Karpas-422 (cell line): ENCODE measurements at places on chromosomes 13 and 19. TPM values are rescaled to one million over a fixed set of nuclear protein-coding genes. Genes with fewer than 3 reads are reported as not detected.

DNA sequence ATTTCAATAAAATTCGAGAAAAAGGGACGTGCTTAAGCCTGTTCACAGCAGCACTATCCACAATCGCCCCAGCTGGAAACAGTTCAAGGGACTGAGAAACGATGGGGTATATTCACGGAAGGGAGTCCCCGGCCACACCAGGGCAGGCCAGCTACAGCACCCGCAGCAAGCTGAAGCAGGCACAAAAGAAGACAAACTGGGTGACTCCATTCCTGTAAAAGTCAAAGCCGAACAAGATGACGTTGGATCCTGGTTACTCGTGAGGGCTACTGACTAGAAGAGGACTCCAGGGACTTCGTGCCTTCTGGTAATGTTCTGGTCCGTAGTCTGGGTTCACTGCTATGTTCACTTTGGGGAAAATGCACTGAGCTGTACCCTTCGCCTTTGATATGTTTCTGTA, 57.6 kb downstream of the COL4A1 start:
- H3K36me3 ChIP-seq: no peaks in the 10 kb centered on the region
- H3K27ac ChIP-seq: no peak overlapping the region
- H3K4me3 ChIP-seq: no peak overlapping the region
- no peak for DNase-seq
- H3K4me1 ChIP-seq: no peaks in the 10 kb centered on the region

DNA sequence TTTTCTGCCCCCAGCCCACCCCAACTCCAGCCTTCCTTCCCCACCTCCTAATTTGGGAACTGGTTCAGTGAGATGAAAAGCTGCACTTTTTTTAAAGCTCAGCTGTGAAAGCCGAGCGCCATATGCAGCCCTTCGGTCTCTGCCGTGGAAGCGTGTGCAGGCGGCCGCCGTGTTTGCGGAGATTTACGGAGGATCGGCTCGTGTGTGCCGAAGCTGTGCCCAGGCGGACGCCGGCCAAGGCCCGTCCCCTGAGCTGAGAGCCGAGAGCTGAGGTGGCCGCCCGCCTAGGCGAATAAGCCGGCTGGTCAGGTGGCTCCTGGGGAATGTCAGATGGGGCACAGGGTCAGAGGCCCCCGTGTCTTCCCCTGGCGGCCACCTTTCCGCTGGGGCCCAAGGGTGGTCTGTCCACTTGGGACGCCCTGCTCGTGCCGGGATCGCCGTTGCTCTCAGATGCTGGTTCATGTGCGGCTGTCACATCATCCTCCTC, 78.7 kb downstream of the ZNF536 start:
- DNase-seq: no peak
- H3K36me3 ChIP-seq: no peaks in the 10 kb centered on the region
- H3K4me1 ChIP-seq: peaks cover 14% of the 10 kb centered on the region
- H3K27me3 ChIP-seq: 0 out of 2 replicates have a peak, but pooled peaks cover 3% of the 10 kb centered on the region

GRCh38 chr19:32540621-32541020, 40.4 kb upstream of the PDCD5 start:
- DNase-seq: no peak
- H3K27me3 ChIP-seq: no peaks in the 10 kb centered on the region
- no peak overlapping the region for H3K4me3 ChIP-seq
- no peak overlapping the region for H3K27ac ChIP-seq
- H3K36me3 ChIP-seq: no peaks in the 10 kb centered on the region

- H3K27me3 ChIP-seq: no peaks in the 10 kb centered on the region
- H3K27ac ChIP-seq: no peak overlapping the region
- DNase-seq: no peak
- H3K36me3 ChIP-seq: no peaks in the 10 kb centered on the region
Measured at GRCh38 chr13:28129911-28130693, 8.2 kb upstream of the PAN3 start.

- H3K36me3 ChIP-seq: no peaks in the 10 kb centered on the region
- no peak overlapping the region for H3K27ac ChIP-seq
- H3K4me3 ChIP-seq: no peak overlapping the region
- H3K27me3 ChIP-seq: no peaks in the 10 kb centered on the region
- H3K4me1 ChIP-seq: no peaks in the 10 kb centered on the region
Measured at GRCh38 chr19:31312009-31312676, 37.1 kb downstream of the TSHZ3 start.

GRCh38 chr19:49669516-49669915, 3.8 kb downstream of the BCL2L12 start:
- H3K4me1 ChIP-seq: peaks cover 43% of the 10 kb centered on the region
- H3K27ac ChIP-seq: no peak overlapping the region
- H3K27me3 ChIP-seq: no peaks in the 10 kb centered on the region
- no peak for DNase-seq

DNA sequence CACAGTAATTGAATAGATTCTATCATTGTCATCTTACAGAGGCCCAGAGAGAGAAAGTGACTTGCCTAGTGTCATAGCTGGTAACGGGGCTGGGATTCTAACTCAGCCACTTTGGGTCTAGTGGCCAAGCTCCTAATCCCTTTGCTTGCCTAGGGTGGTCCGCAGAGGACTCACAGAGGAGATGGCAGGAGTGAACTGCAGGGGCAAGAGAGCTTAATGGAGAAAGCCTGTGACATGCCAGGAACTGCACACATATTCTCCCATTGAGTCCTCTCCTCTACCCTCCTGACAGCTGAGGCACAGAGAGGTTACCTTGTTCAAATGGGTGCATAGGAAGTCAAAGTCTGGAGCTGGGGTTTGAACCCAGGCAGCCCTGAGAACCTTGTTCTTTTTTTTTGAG, 2.7 kb downstream of the LSR start:
- no peak overlapping the region for H3K4me3 ChIP-seq
- no peaks in the 10 kb centered on the region; the same call in 1 of the 2 replicates for H3K4me1 ChIP-seq
- no peak for DNase-seq

DNA sequence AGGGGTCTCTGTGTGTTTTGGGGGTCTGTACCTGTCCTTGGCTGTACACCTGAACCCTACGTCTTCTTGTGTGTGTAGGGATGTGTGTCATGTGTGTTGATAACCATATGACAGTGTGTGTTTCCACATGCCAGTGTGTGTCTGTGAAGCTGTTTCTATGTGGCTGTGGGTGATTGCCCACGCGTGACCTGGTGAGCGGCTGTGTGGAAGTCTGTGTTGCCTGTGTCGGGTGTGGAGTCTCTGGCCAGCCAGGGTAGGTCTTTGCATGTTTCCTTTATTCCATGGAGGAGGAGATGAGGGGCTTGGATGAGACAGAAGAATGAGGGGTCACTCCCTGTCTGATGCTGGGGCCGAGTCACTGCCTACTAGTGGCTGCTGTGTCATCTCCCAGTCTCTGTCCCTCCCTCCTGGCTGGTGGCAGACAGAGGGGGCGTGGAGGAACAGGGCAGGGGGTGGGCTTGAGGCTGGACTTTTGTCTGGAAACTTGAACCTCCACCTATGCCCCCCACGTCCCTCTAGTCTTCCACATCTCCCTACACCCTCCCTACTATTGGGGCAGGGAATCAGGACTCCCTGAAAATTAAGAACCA, 2.8 kb upstream of the FOSB start:
- peaks cover 25% of the 10 kb centered on the region for H3K4me1 ChIP-seq
- no peak overlapping the region for H3K4me3 ChIP-seq
- H3K27ac ChIP-seq: no peak overlapping the region
- no peaks in the 10 kb centered on the region for H3K27me3 ChIP-seq
- no peak for DNase-seq

DNA sequence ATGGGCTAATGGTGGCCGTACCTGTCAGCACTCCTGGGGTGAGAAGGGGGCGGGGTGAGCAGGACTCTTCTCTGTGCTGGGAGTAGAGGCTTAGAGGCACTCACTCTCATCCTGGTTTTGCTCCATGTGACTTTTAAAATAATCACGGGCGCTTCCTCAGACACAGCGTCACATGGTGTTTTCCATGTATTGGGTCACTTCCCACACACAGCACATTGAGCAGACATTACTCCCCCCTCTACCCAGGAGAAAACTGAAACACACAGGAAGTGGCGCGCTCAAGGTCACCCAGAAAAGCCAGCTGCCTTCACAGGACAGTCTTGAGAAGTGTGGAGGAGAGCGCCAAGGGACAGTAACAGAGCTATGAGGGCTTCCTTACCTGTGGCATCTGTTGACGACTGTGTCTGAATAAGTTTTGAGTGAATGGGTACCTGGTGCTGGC, 23.2 kb downstream of the SPATA13 start:
- no peaks in the 10 kb centered on the region for H3K4me1 ChIP-seq
- no peak for DNase-seq
- H3K36me3 ChIP-seq: no peaks in the 10 kb centered on the region
- H3K27ac ChIP-seq: no peak overlapping the region
- no peak overlapping the region for H3K4me3 ChIP-seq

- no peak for DNase-seq
- no peak overlapping the region for H3K4me3 ChIP-seq
- no peaks in the 10 kb centered on the region for H3K4me1 ChIP-seq
Measured at GRCh38 chr19:31995546-31995945, 349.9 kb upstream of the ZNF507 start.

DNA sequence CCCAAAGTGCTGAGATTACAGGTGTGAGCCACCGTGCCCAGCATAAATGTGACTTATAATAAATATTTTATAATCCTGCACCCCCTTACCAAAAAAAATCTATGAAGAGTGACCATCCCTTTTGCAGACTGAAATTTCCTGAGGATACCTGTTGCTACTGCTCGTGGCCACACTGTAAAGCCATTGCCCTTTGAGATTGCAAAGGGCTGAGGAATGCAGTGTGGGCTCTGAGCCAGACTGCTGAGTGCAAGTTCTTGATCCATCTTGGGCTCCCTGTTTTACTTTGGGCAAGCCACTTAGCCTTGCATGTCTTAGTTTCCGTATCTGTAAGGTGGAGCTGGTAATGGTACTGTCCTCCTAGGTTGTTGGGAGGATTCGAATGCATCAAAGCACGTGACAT, 23.4 kb downstream of the SIPA1L3 start:
- H3K4me1 ChIP-seq: peaks cover 43% of the 10 kb centered on the region
- DNase-seq: no peak
- peak overlapping the region; percentile 99 for H3K27ac ChIP-seq
- H3K27me3 ChIP-seq: no peaks in the 10 kb centered on the region
- peaks cover 53% of the 10 kb centered on the region for H3K36me3 ChIP-seq

DNA sequence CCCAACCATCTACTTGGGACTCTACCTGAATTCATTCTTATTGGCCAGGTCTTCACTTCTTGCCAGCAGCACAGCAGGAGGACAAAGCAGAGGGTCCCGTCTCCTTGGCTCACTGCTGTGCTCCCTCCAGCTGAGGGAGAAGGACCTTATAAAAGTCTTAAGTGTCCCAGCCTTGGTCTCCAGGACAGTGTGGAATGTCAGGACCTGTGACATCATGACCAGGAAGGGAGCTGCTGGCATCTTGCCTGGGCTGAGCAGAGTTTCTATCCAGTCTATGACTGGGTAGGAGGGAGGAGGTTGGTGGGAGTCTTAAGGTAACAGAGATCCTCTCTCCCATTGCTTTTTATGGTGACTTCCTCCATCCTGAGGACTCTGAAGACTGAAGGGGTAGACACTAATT, 56.6 kb upstream of the ANKRD10 start:
- DNase-seq: no peak
- no peaks in the 10 kb centered on the region for H3K36me3 ChIP-seq
- H3K4me3 ChIP-seq: no peak overlapping the region

DNA sequence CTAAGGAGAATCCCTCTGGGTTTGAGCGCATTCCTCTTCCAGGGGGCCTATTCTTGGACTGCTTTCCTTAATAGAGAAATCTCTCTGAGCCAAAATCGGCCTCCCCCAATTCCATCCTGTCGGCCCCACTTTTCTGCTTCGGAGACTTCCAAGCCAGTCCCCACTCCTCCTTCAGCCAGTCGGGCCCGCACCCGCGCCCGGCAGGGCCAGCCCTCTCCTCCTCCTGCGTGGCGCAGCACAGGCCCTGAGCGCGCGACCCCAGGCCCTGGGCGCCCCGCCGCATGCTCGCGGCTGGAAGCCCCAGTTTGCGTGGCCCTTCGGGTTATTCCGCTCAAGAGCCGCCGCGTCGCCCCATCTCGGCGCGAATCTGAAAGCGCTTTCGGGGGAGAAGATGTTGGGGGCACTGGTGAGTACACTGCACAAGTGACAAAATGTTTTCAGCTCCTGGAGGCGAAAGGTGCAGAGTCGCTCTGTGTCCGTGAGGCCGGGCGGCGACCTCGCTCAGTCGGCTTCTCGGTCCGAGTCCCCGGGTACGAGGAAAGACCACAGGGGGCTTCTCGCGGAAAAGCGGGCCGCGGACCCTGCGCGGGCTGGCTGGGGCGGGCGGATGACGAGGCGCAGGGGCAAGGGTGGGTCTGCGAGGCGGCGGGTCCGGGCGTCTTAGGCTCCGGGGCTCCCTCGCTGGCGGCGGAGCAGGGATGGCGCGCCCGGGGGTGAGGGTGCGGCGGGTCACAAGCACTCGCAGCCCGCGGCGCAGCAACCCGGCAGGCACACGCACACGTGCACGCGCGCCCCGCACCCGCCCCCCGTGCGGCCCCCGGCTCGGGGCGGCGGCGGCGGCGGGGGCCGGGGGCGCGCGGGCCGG, at the start of gene IL17D:
TSS of gene IL17D (plus strand) at position 785 of the 865 bp plus-strand sequence. CDS start 303 bp downstream, outside the sequence.
- H3K27me3 ChIP-seq: no peaks in the 10 kb centered on the region
- peak; percentile 73 for DNase-seq

GRCh38 chr13:101398191-101398590, 18.1 kb downstream of the NALCN start:
- H3K27ac ChIP-seq: no peak overlapping the region
- H3K27me3 ChIP-seq: no peaks in the 10 kb centered on the region
- H3K36me3 ChIP-seq: no peaks in the 10 kb centered on the region
- no peak overlapping the region for H3K4me3 ChIP-seq
- no peak for DNase-seq

DNA sequence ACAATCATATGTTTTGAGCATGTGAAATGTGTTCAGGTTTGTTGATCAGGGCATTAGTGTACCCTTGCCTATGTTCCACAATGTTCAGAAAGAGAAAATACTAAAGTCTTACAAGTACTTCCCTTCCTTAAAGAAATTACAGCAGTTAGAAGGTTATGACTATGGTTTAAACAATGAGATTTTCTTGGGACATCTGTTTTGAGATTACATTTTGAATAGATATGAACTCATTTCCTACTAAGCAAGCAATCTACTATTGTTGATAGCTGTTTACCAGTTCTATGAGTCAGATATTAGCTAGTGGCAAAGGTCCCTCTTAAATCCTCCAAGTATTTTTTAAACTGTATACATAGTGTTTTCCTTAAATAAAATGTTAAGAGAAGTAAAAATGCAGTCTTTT, 241.3 kb downstream of the DACH1 start:
- DNase-seq: no peak
- H3K27me3 ChIP-seq: no peaks in the 10 kb centered on the region

DNA sequence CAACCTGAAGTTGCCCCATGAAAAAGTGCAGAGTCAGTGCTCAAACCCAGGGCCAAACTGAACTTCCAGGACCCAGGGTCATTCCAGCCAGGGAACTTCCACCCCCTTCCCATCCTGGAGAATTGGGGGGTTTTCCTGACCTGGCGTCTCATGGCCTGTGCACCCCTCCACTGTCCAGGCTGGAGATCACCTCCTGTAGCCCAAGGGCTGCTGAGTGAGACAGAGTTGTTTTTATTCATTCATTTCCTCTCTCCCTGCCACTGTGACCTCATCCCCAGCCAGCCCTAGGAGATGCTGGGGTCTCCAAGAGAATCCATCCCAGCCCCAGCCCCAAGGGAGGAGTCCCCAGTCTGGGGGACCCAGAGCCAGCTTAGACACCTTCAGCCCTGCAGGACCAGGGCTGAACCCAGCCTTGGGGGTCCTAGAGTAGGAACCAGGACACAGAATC, 4.2 kb downstream of the FCHO1 start:
- peaks cover 73% of the 10 kb centered on the region for H3K4me1 ChIP-seq
- no peak overlapping the region for H3K4me3 ChIP-seq
- H3K36me3 ChIP-seq: peaks cover 7% of the 10 kb centered on the region; the same call in 1 of the 2 replicates
- peak overlapping the region; percentile 83 for H3K27ac ChIP-seq
- no peaks in the 10 kb centered on the region for H3K27me3 ChIP-seq
- DNase-seq: no peak

ARHGEF1 gene
- total RNA-seq: 136 and 137 TPM in 2 replicates

BEST2 gene
- total RNA-seq: not detected in 2 replicates

ANKLE1 gene
- 19.6 and 29.4 TPM in 2 replicates for total RNA-seq

CD209 gene
- not detected in 2 replicates for total RNA-seq

ZSCAN22 gene
- 5.1 and 5.3 TPM in 2 replicates for total RNA-seq

CYP4F2 gene
- not detected in 2 replicates for total RNA-seq

RASAL3 gene
- total RNA-seq: 4.0 and 27.1 TPM in 2 replicates

IGSF23 gene
- total RNA-seq: not detected in 2 replicates
